SHP77 treated with DMSO at 0.1 percent for 48 hours (cell line): ENCODE measurements at places on chromosomes 1 and 21.

DNA sequence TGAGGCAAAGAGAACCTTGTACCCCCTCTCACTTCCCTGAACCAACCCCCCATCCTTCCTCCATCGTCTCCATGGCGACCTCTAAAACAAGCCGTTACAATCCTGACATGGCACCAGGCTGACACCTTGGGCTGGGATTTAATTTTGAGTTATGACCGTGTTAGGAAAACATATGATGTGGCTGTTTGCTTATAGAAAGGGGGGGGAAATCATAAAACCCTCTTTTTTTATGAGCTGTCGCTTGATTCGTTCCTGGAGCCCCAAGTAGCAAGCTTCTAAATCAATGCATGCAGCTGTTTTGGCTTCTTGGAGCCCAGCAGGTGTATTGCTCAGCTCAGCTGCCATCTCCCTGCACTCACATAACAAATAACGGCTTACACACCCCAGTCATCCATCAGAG, 301.2 kb upstream of the SPAG17 start:
- peak; percentile 95 for DNase-seq

GRCh38 chr21:26394341-26394740, 178.7 kb downstream of the CYYR1 start:
- DNase-seq: no peak

DNA sequence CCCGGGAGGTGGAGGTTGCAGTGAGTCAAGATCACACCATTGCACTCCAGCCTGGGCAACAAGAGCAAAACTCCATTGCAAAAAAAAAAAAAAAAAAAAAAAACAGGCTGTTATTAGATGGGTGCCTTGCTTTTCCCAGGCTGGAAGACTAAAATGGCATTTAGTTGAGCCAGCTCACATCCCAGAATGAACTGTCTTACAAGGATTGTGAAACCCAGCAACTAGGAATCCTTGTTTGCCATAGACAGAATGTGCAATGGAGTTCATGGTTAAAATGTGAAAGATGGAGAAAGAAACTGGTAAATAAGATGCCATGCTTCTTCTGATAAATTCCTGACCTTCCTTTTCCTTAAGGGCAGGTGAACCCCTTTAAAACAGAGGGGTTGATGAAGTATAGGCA, 215.8 kb upstream of the GREM2 start:
- DNase-seq: no peak

- DNase-seq: no peak
These were observed 2.4 kb downstream of the HMGB4 start for GRCh38 chr1:33866281-33866680.

DNA sequence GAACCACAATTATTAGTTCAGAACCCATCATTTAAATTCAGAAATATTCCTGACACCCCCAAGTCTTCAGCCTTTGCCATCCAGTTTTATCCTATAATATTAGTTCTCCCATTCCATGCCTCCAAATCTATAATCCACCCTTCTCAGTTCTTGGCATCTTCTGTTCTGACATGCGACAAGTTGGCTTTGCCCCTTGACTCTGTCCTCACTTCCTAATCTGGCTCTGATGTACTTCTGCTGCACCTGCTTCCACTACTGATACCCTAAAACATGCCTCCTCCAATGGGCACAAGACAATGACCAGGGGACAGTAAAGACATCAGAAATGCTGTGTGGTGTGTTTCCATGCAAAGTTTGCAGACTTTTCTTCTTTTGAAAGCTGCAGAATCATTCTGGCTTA, 17.1 kb upstream of the FBXO28 start:
- DNase-seq: no peak

- DNase-seq: no peak
These were observed 53.7 kb downstream of the ZBTB8A start for GRCh38 chr1:32592943-32593342.

GRCh38 chr1:51675177-51675780, 58.4 kb downstream of the OSBPL9 start:
- no peak for DNase-seq

GRCh38 chr1:248837045-248837780, 811 bp upstream of the ZNF672 start:
- no peak for DNase-seq

DNA sequence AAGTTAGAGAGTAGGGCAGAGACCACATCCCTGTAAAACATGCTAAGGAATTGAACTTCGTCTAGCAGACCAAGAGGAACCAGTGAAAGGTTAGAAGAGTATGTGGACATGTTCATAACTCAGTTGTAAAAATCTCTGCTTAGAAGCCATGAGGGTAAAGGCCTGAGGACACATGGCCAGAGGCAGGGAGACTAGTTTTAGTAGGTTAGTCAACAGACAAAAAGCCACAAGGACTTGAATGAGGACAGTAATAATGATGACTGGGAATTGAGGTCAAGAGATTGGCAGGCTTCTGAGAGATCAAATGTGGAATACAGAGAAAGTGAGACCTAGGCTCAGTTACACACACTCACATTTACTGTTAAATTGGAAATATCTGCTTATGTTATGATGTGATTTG, 205.5 kb upstream of the HOOK1 start:
- no peak for DNase-seq

DNA sequence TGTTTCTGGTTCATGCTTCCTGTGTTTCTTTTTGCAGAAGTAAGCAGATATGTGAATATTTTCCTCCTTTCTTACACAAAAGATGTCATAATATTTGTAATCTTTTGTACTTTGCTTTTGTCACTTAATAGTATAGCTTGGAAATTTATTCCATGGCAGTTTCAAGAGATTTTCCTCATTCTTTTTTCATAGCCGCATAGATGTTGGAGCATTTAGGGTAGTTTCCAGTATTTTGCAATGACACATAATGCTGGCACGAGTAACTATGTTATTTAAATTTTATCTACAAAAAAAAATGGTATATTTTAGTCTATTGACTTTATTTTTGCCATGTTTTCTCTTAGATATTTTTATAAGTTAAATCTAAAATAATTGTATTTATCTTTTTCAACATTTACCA, 40.7 kb downstream of the AGO3 start:
- no peak for DNase-seq

DNA sequence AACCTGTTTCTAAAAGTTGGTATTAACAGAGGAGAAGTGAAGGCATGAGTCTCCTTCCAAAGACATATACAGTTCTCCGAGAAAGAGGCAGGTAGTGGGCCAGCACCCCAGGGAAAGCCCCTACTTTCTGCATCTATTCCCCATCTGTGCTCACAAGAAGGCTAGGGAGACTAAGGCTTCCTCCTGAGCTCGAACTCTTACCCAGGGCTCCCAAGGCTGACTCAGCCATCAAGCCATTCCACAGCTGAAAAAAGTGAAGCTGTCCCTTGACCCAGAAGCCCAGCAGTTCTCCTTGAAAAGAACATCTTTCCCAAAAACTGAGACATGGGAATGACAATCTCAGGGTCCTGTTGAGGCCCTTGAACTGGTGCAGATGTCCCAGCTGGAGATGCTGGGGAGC, 1.9 kb upstream of the PADI3 start:
- DNase-seq: no peak

GRCh38 chr1:79532555-79532954, 526.0 kb upstream of the ADGRL4 start:
- DNase-seq: no peak

GRCh38 chr1:223016890-223017289, 126.2 kb downstream of the TLR5 start:
- DNase-seq: no peak

GRCh38 chr1:35044431-35044830, 12.7 kb upstream of the ZMYM6 start:
- no peak for DNase-seq

GRCh38 chr21:16502273-16502672, 772.5 kb downstream of the USP25 start:
- DNase-seq: no peak

GRCh38 chr1:168535536-168535935, 8.3 kb downstream of the XCL2 start:
- no peak for DNase-seq

GRCh38 chr21:32641710-32642698, 29.8 kb upstream of the CFAP298 start:
- no peak for DNase-seq

- DNase-seq: no peak
These were observed 2.3 kb upstream of the GADD45A start for GRCh38 chr1:67682659-67683197.

GRCh38 chr1:163085904-163086268, 16.7 kb downstream of the RGS4 start:
- no peak for DNase-seq
